ENCODE measurements at places on chromosomes 12 and 14. TPM values are rescaled to one million over a fixed set of nuclear protein-coding genes. Genes with fewer than 3 reads are reported as not detected.

Gene DEPDC4
- total RNA-seq, result 5.1 TPM

Gene DPPA3
- not detected for total RNA-seq

Gene GDF3
- total RNA-seq, result 0.64 TPM

Gene E2F7
- 4.6 TPM for total RNA-seq

Gene SDR9C7
- total RNA-seq, result not detected

Gene POLE
- total RNA-seq, result 79.2 TPM

Gene SLC8B1
- total RNA-seq, result 20.8 TPM

Gene PXN
- total RNA-seq, result 62.1 TPM

Gene MIP
- not detected for total RNA-seq

Gene DCAF11
- 145 TPM for total RNA-seq

Gene AGAP2
- total RNA-seq, result 2.9 TPM

Gene ACVRL1
- 72.2 TPM for total RNA-seq

Gene TMTC1
- 52.1 TPM for total RNA-seq

Gene NRIP2
- total RNA-seq, result 8.4 TPM

Gene ANKRD33
- total RNA-seq, result 0.64 TPM

Gene PCED1B
- 3.3 TPM for total RNA-seq

Gene TAS2R9
- total RNA-seq, result not detected

Gene SRRM4
- 0.06 TPM for total RNA-seq

Gene DYNC1H1
- total RNA-seq, result 375 TPM

Gene KIF5A
- total RNA-seq, result 0.35 TPM

Gene C12orf60
- total RNA-seq, result 2.7 TPM

Gene CMA1
- total RNA-seq, result not detected

Gene SLC5A8
- 21.5 TPM for total RNA-seq

Gene ANO2
- total RNA-seq, result 4.9 TPM

Gene GRIP1
- 16.8 TPM for total RNA-seq

Gene RND1
- 4.3 TPM for total RNA-seq

Gene TAS2R19
- 14.1 TPM for total RNA-seq

Gene ACOT6
- 0.47 TPM for total RNA-seq

Gene ADCY4
- 29.7 TPM for total RNA-seq

Gene CLEC6A
- 0.12 TPM for total RNA-seq

Gene PPP1R1A
- total RNA-seq, result 11.9 TPM

Gene EIF4B
- total RNA-seq, result 612 TPM

Gene MAP4K5
- total RNA-seq, result 110 TPM

Gene CCDC198
- 176 TPM for total RNA-seq

Gene BATF
- 1.8 TPM for total RNA-seq

Gene DIO2
- 4.4 TPM for total RNA-seq

Gene TSHR
- total RNA-seq, result 0.29 TPM

Gene RNFT2
- total RNA-seq, result 7.4 TPM

Gene DDX51
- total RNA-seq, result 15.7 TPM

Gene METTL3
- 86.8 TPM for total RNA-seq

Gene B4GALNT3
- total RNA-seq, result 15.5 TPM

Gene HRK
- total RNA-seq, result 0.29 TPM

Gene COL2A1
- 29.5 TPM for total RNA-seq

Gene RNF212B
- 0.18 TPM for total RNA-seq

Gene NR2C1
- total RNA-seq, result 45.0 TPM

Data from metanephros (tissue), 2 donors.